ENCODE measurements at places on chromosomes 1 and 21.

- peaks cover 6% of the 10 kb centered on the region for H3K36me3 ChIP-seq
- no peak for DNase-seq
- no peak overlapping the region for H3K27ac ChIP-seq
- H3K4me1 ChIP-seq, result peaks cover 21% of the 10 kb centered on the region
- H3K4me3 ChIP-seq, result no peak overlapping the region
Observed at GRCh38 chr21:45467221-45467779, 62.3 kb downstream of the COL18A1 start.

DNA sequence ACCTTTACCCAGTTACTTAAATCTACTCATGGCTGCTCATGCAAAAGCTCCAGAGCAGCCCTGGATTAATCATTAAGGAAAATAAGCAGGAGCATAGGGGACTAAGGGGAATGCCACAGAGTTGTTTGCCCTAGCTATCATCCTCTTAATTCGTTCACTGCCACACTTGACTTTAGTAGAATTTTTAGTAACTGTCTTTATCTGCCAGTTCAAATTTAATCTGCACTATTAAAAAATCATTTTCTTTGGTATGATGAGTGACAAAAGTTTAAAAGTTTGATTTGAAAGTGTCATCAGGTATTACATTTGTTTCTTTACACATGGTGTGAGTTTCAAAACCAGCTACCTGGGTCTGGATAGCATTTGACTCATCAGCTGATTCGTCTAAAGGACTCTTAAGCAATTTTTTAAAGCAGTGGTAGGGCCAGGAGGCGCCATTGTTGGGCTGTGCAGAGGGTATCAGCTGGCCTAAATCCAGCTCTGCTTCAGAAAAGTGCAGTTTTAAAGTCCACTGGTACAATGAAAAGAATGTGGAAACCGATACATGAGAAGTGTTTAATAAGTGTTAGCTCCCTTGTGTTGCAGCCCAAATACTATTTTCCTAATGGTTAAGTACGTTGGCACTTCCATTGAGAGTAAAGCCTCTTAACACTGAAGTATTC lies 69.9 kb upstream of the DR1 start:
- H3K27ac ChIP-seq, result no peak overlapping the region
- DNase-seq, result no peak
- H3K4me1 ChIP-seq, result peaks cover 5% of the 10 kb centered on the region
- peaks cover 13% of the 10 kb centered on the region for H3K36me3 ChIP-seq
- no peaks in the 10 kb centered on the region for H3K27me3 ChIP-seq
- no peak overlapping the region for H3K4me3 ChIP-seq

DNA sequence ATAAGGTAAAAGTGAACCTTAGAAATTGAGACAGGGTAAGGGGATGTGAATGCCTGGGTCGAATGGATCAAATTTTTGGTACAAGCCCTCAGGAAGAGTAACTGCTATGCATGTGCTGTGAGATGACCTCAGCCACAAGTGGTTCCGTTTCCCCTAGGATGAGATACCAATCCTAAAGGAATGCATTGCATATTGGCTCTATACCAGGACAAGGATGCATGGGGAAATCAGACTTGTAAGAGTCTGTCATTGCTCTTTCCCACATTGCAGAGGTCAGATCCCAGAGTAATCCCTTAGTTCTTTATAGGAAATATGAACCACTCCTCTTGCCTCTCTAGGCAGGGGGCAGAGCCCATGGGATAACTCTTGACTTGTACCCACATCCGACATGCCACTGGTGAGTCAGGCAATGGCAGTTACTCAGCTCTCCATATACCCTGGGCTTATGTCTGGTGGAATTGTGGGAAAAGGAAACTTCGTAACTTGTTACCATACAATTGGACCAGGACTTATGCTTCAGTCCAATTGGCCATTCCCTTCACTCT lies 428.3 kb upstream of the ZRANB2 start:
- peaks cover 3% of the 10 kb centered on the region for H3K36me3 ChIP-seq
- no peak for DNase-seq
- no peaks in the 10 kb centered on the region for H3K27me3 ChIP-seq
- H3K27ac ChIP-seq, result no peak overlapping the region
- H3K4me1 ChIP-seq, result no peaks in the 10 kb centered on the region

- H3K36me3 ChIP-seq, result no peaks in the 10 kb centered on the region
- H3K27ac ChIP-seq, result no peak overlapping the region
- no peak for DNase-seq
- H3K27me3 ChIP-seq, result peaks cover 1% of the 10 kb centered on the region
- peaks cover 20% of the 10 kb centered on the region for H3K4me1 ChIP-seq
Observed at GRCh38 chr1:209454340-209454994, 129.0 kb upstream of the CAMK1G start.

DNA sequence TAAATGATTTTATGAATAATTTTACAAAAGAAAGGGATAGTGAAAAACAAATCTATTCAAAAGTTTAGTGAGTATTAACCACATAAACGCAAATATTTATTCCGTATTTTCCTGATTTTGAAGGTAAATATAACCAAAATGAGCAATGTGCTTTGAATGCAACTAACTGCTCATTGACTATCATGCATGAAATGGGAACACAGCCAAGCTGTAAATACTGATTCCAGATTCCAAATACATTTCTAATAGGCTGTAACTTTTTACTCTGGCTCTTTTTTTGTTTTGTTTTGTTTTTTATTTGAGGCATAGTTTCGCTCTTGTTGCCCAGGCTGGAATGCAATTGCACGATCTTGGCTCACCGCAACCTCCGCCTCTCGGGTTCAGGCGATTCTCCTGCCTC lies 41.8 kb downstream of the SELENOF start:
- H3K4me1 ChIP-seq, result no peaks in the 10 kb centered on the region
- no peaks in the 10 kb centered on the region for H3K27me3 ChIP-seq

- no peak overlapping the region for H3K27ac ChIP-seq
- peaks cover 33% of the 10 kb centered on the region for H3K27me3 ChIP-seq
- H3K36me3 ChIP-seq, result no peaks in the 10 kb centered on the region
- DNase-seq, result no peak
- H3K4me3 ChIP-seq, result no peak overlapping the region
Observed at GRCh38 chr1:25611843-25612242, 4.7 kb upstream of the MAN1C1 start.

DNA sequence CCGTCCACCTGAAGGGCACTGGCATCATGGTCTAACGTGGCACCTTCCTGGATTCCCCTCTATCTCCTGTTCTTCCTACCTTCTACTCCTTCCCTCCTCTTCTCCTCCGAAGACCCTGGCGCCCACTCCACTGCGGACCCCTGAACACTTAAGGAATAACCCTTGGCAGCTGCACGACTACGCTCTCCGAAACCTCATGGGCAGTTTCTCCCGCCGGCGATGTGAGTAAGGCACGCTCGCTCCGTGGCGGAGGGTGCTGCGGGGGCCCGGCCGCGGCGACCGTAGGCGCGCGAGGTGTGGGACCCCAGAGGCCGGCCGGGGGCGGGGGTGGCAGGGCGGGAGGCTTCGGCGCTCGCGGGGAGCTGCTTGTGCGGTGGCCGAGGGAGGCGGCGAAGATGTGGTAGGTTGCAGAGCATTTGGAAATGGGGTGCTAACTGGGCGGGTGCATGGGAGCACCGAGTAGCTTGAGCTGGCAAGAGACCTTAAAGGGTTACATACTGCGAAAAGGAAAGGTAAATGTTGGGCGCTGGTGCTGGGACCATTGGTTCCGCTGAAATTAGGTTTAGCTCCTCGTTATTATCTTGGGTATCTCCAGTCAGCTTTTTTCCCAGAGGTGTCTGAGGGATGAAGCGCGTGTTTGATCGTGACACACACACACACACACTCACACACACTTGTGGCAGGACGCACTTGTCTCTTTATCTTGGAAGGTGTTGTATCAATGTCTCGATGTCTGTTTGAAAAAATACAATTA lies 876 bp downstream of the LRRC7 start:
- H3K27ac ChIP-seq, result no peak overlapping the region
- peaks cover 27% of the 10 kb centered on the region for H3K4me1 ChIP-seq
- peak overlapping the region; percentile 89 for H3K4me3 ChIP-seq
- H3K36me3 ChIP-seq, result no peaks in the 10 kb centered on the region
- no peak for DNase-seq

DNA sequence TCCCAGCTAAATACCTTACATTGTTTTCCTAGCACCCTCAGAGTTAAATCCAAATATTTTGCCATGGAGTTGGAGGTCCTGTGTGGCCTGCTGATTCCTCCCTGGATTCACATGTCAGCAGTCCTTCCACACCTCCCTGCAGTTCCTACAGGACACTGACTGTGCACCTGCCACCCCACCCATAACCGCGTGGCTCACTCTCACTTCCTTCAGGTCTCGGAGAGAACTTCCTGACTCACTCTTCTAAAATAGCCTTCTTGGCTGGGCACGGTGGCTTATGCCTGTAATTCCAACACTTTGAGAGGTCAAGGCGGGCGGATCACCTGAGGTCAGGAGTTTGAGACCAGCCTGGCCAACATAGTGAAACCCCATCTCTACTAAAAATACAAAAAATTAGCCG lies 8.4 kb upstream of the CAMTA1 start:
- peaks cover 12% of the 10 kb centered on the region for H3K4me1 ChIP-seq
- no peaks in the 10 kb centered on the region for H3K27me3 ChIP-seq
- H3K36me3 ChIP-seq, result no peaks in the 10 kb centered on the region

Measured in neural crest cell (in vitro differentiated cells).